ENCODE measurements at places on chromosomes 1 and 21. TPM values are rescaled to one million over a fixed set of nuclear protein-coding genes. Genes with fewer than 3 reads are reported as not detected.

SPRR2D gene
- total RNA-seq = not detected

DNA sequence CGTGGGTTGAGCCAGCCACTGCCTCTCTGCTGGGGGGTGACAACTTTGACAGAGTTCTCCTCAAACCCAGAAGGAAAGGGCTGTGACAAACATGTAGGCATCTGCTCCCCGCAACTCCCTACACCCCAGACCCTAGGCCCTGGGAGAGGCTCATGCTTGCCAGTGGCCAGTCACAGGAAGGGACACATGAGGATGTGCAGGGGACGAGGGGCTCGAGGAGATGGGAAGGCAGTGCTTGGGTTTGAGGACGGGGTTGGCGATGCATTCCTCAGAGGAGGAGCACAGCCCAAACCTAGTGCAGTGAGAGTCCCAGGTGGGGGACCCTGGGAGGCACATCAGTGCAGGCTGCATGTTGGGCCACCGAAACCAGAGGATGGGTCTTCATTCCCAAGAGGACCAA, 62.1 kb downstream of the STUM start:
- no peak for DNase-seq

DNA sequence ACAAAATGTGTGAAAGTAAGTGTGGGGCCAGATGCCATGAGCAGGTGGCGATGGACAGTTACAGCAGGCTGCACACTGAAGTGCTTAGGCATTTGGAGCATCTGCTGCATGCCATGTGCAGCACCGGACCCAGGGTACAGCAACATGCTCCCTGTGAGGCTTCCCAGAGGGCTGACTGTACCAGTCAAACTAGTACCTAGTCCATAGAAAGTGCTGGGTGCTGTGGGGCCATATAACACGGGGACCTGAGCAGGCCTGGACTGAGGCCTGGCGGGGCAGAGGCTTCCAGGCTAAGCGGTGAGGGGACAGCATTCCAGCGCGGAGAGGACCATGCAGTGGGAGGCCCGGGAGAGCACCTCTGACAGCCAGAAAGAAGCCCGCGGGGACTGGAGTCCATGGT, 29.9 kb upstream of the PKP1 start:
- DNase-seq = no peak

GRCh38 chr1:7680955-7681268, 90.2 kb upstream of the VAMP3 start:
- no peak for DNase-seq

- no peak for DNase-seq
Measured at GRCh38 chr21:31204801-31205200, 139.3 kb downstream of the TIAM1 start.

DNA sequence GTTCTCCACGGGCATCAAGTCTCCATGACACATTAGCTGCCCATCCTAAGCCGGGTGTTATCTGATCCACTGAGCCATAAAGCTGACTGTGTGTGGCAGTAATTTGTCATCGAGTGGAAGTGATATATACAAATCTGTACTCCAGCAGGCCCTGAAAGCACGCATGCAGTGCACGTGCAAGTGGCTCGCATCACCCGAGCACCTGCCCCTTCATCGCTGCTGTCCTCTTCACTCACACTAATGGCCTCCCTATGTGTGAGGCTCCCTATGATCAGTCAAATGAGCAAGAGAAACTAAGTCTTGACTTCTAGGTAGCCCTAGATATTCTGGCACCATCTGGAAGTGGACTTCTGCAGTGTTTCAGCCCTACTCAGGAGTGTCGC, 248.6 kb downstream of the MATN1 start:
- DNase-seq = no peak

GRCh38 chr1:44636688-44637598, 37.3 kb downstream of the TMEM53 start:
- DNase-seq = no peak

GJA8 gene
- not detected for total RNA-seq

- DNase-seq = no peak
Measured at GRCh38 chr1:45530632-45531135, 9.0 kb upstream of the PRDX1 start.

- no peak for DNase-seq
Measured at GRCh38 chr1:245488346-245489129, 333.8 kb downstream of the KIF26B start.

LHX4 gene
- not detected for total RNA-seq

DNA sequence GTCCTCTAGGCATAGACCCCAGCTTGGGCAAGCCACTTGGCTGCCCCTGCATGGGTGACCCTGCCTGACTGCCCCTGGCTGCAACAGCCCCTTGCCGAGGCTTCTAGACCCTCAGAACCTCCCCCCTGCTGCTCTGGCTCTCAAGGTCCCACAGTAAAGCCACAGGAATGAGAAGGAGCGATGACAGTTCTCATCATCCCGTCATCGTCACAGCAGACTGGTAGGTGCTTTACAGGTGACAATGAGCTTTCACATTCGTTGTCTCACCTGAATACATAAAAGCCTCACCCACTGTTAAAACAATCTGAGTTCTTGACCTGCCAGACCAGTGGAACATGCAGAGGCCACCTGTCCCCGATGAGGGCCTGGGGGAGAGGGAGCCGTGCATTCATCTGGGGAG, 36.0 kb upstream of the GPR157 start:
- no peak for DNase-seq

PRAMEF33 gene
- not detected for total RNA-seq

DNA sequence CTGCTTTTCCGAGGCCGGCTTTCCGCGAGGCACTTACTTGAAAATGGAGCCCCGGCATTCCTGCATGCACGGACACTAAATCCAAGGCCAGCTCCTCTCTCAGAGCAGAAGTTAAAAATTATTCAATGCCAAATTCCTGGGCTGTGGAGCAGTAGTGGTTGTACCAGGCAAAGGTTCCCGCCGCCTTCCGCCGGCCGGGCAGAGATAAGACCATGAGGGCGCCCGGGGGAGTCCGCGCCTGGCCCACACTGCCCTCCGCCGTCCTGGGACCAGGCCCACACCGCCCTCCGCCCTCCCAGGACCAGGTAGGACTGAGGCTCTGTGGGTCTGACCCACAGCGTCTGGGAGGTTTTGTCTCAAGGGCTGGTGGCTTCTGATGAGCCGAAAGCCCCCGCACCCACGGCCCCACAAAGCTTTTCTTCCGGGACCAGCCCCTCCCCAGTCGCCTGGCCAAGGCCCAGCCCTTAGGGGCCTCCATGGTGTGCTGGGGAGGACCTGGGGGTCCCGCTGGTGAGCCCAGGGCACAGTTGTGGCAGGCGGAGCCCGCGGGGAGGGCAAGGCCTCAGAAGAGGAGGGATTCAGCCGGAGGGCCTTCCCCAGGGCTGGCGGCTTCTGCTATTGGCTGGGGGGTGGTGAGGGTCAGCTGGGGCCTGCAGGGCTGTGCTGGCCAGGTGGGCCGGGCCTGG, 12.7 kb upstream of the C1orf159 start:
- DNase-seq = no peak

- DNase-seq = no peak
Measured at GRCh38 chr21:18218331-18218730, 26.3 kb upstream of the CHODL start.

- no peak for DNase-seq
Measured at GRCh38 chr1:71350805-71351204, 270.0 kb upstream of the ZRANB2 start.

DNA sequence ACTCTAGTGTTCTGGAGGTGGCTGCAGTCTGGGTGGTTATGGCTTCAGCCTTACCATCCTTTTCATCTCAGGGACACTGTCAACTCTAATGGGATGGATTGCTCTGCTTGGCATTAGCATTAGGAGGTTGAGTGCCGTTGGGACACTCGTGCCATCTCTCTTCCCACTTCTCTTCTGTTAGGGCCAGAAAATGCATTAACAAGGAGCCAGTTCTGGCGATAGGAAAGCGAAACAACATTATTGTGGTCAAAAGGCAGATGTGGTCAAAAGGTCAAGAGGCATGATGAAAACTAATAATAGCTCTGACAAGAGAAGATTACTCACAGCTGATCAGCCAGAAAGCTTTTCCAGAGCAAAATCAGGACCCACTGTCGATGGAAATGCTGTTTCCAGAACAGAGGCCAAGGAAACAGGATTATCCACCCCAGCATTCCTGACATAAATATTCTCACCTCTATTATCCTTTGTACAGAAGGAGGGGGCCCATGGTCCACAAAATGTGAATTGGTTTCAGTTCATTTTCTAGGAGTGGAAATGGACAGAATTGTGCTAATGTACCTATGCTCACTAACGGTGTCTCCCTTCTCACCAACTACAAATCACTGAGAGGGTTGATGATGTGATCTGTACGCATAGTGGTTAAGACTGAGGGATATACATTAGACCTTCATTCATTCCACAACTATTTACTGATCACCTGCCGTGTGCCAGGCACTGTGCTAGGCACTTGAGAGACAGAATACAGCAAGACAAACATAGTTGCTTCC, 72.0 kb downstream of the ST6GALNAC5 start:
- DNase-seq = no peak

DNA sequence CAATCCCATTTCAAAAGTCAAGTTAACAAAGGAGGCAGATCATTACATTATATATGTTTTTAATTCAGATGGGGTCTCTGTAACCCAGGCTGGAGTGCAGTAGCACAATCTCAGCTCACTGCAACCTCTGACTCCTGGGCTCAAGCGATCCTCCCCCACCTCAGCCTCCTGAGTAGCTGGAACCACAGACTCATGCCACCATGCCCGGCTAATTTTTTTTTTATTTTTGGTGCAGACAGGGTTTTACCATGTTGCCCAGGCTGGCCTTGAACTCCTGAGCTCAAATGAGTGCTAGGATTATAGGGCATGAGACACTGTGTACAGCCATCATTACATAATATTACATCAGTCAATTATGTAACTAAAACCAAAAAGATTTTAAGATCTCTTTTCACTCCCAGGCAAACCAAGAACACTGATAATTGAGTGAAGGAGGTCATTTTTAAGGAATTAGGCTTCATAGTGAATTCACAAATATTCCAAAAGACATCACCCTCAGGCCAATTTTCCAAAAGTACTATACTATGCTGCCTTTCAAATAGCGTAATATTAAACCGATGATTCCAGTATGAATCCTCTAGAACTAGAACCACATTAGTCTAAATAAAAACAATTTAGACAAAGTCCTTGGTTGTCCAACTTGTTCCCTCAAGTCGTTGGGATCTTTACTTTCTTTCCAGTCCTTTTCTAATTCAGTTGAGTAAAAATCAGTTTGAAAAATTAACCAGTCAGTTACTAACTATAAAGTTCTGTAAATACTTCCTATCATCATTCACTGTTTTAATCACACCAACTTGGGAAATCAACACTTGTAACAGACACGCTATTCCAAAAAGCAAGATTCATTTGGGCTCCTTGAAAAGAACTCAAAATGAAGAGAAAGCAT, 16.1 kb downstream of the TOMM20 start:
- DNase-seq = no peak

EPHB2 gene
- 26.6 TPM for total RNA-seq

SPRR4 gene
- not detected for total RNA-seq

MAB21L3 gene
- not detected for total RNA-seq

TLR5 gene
- 0.51 TPM for total RNA-seq

ADCY10 gene
- total RNA-seq = under 0.01 TPM

GRCh38 chr1:209105701-209106100, 477.8 kb upstream of the CAMK1G start:
- DNase-seq = no peak

GRCh38 chr1:14811573-14811972, 213.1 kb downstream of the KAZN start:
- no peak for DNase-seq

KDF1 gene
- not detected for total RNA-seq

GRCh38 chr1:18858070-18858688, 1.3 kb downstream of the TAS1R2 start:
- no peak for DNase-seq

ANGPTL1 gene
- total RNA-seq = not detected

DNA sequence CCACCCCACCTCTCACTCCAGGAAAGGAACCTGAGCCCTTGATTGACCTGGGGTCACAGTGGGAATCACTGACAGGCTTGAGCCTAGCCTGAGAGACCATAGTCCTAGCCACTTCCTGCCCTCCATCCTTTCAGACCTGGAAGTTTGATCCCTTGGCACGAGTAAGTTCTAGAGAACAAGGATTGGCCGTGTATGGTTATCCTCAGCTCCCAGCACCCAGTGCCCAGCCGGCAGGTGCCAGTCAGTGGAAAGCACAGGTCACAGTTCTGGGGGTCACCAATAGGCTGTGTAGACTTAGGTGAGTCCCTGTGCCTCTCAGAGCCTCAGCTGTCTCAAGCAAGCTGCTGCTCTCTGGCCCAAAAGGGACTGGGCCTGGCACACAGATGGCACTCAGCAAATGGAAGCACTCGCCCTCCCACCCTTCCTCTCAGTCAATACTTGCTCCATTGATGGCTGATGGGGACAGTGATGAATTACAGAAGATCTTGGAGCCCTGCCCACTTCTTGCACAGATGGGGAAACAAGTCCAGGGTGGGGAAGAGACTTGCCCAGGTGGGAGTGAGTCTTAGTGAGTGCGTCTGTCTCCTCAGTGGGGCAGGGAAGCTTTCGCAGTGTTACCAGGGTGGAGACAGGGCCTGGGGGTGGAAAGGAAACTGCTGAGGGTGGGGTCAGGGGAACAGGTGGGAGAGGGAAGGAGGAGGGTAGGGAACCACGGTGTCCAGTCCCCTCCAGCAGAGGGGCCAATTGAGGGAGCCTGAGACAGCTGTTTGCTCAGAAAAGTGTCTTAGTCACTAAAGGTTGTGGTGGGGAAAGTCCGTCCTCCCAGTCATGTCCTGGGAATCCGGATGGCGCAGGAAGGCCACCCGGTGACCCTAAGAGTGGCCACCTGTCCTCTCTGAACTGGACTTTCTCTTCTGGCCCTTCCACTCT, 2.6 kb upstream of the KCNQ4 start:
- DNase-seq = no peak

GRCh38 chr1:110255392-110255787, 45.3 kb downstream of the KCNC4 start:
- DNase-seq = no peak

HSF2BP gene
- total RNA-seq = 0.38 TPM

GRCh38 chr1:118535901-118536300, 350.9 kb upstream of the SPAG17 start:
- DNase-seq = no peak

DNA sequence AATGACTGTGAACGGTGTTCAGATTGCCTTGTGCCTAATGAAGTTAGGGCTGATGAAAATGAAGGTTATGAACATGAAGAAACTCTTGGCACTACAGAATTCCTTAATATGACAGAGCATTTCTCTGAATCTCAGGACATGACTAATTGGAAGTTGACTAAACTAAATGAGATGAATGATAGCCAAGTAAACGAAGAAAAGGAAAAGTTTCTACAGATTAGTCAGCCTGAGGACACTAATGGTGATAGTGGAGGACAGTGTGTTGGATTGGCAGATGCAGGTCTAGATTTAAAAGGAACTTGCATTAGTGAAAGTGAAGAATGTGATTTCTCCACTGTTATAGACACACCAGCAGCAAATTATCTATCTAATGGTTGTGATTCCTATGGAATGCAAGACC, 96.6 kb downstream of the ZFYVE9 start:
- DNase-seq = peak; percentile 51

- DNase-seq = no peak
Measured at GRCh38 chr1:61067446-61068019, 14.8 kb upstream of the NFIA start.

UBR4 gene
- total RNA-seq = 74.1 TPM
